ENCODE measurements at places on chromosomes 12 and 14.

DNA sequence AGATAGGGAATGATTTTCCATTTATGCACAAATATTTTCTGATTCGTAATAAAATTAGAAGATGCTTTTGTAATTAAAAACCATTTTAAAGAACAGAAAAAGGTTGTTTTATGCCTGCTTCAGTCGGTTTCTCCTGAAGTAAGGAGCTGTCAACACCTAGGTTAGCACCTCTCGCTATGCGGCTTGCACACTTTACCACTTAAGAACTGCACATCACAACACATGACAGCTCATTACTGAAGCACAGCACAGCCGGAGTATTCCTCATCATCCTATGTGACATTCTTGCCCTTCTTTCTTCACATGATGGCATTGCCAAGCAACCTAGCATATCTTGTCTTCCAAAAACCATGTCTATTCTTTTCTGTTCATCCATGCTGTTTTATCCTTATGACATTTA lies 5.4 kb upstream of the WIF1 start:
- DNase-seq = no peak

- no peak for DNase-seq
Observed at GRCh38 chr12:27107986-27108385, 25.6 kb upstream of the C12orf71 start.

DNA sequence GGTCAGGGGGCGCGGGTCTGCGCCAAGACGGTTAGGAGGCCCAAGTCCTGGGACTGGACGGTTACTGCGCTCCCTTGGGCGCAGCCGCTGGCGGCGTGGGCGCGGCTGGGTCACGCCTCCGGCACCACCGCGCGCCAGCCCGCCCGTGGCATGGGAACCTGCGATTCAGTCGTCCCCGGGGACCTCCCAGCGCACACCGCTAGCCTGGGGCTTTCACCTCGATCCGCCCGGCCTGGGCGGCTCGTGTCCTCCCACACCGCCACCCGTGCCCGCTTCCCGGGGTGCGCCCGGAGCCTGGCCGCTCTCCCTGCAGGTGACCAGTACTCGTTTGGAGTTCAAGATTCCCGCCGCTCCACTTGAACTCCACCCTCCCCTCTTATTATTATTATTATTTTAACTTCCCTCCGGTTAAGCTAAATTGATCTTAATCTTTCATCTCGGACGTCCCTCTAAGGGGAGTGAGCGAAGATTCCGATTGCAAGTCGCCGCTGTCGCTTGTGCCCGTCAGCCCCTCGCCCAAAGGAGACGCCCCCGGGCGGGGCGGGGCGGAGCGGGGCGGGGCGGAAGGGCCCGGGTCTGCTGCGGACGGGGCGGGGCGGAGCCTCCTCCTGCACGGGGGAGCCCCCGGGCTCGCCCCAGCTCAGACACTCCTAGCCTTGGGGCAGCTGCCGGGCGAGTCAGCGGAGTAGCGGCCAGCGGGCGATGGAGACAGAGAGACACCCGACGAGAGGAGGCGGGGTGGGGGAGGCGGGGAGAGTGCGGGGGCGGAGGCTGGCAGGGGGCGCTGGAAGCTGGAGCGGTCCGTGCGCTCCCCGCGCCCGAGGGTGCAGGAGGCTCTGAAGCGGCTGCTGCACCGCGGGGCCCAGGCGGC lies at the start of gene KCNMB4:
Gene KCNMB4 (plus strand): TSS at position 643 of the 871 bp plus-strand sequence. CDS start 445 bp downstream, outside the sequence.
- DNase-seq = peak; percentile 82

- no peak for DNase-seq
Observed at GRCh38 chr12:47785887-47786661, 13.0 kb downstream of the SLC48A1 start.

GRCh38 chr14:39015360-39015961 lies 87.6 kb downstream of the SEC23A start:
- no peak for DNase-seq

DNA sequence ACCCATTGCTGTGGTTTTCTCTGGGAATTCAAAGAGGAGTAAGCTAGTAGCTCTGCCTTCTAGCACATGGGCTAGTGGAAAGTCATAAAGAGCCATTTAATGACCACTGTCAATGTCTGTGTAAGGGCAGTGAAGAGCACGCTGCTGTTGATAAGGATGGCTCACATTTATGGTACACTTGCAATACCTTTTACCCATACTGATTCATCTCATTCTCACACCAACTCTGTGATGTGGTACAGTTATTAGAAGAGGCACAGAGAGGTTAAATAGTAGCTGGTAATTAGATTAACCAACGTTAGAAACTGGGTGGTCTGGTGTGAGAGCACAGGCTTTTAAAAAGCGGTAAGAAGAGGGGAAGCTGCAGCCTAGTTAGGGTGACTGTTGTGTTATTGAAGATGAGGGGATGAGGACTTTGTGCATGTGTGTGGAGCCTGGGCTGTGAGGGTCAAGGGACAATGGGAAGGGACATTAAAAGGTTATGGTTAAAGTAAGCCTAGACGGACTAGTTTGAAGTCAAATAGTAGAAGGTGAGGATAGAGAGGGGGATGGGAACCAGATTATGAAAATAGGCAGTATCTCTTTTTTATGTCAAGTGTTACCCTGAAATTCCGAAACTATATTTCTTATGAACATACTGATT lies 25.2 kb downstream of the RASSF3 start:
- no peak for DNase-seq

DNA sequence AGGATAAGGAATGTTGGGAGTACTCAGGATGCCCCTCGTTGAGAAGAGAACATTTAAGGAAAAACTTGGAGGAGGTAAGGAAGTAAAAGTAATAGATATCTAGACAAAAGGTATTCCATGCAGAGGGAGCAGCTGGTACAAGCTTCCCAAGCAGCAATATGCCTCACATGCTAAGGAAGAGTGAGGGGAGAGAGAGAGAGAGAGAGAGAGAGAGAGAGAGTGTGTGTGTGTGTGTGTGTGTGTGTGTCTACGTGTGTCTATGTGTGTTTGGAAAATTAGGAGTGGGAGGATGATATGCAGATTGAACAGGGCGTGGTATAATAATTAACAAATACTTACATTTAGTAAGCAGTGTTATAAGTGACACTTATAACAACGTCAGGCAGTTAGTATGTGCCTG lies 9.2 kb upstream of the PARP11 start:
- no peak for DNase-seq

DNA sequence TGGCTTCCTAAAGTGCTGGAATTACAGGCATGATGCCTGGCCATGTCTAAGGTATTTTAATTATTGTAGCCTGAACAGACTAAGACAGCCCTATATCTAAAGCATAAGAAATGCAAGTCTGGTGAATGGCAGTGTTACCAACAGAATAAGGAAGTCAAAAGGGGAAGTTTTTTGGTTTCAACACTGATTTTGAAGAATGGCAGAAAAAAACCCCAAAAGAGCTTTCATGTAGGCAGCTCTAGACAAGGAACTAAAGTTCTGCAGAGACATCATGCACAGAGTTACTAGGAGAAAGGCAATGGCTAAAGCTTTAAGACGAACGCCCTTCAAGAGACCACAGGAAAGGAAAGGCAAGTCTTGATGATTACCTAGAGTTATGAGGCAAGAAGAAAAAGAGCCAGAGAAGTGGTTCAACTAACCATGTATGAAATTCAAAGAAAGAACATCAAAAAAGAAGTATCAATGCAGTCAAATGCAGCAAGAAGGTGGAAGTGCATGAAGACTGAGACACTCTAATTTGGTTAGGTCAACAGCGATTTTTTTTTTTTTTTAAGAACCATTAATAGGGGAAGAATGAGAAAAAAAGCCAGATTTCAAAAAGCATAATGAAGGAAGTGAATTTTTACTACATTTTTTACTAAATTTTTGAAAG lies 50.8 kb downstream of the RPS6KA5 start:
- no peak for DNase-seq

- DNase-seq = no peak
Observed at GRCh38 chr12:2453076-2453760, 341.6 kb upstream of the FKBP4 start.

GRCh38 chr12:12387501-12387900 lies 30.6 kb downstream of the BORCS5 start:
- no peak for DNase-seq

DNA sequence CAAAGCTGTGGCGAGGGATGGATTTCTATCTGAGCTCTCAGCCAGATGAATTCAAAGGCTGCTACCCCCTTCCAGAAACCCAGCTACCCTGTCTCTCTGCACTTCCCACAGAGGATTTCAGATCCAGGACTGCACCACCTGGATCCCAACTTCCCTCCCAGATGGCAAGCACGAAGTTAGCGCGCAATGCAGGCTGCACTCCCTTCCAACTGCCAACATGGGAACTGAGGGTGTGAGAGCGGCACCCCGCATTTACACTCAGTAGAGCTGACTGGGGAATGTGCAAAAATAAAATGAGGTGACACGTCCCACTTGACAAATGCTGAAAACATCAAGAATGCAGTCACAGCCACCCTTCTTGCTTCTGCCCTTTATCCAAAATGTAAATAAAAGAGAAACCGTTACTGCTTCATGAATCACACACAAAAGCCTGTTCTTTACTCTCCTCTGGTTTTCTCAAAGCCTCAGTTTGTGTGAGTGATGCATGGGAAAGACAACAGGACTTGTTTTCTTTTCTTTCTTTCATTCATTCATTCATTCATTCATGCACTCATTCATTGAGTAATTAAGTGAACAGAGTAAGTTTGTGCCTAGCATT lies 85.7 kb downstream of the ITPK1 start:
- DNase-seq = no peak

- no peak for DNase-seq
Observed at GRCh38 chr12:92961949-92962348, 32.9 kb upstream of the EEA1 start.

DNA sequence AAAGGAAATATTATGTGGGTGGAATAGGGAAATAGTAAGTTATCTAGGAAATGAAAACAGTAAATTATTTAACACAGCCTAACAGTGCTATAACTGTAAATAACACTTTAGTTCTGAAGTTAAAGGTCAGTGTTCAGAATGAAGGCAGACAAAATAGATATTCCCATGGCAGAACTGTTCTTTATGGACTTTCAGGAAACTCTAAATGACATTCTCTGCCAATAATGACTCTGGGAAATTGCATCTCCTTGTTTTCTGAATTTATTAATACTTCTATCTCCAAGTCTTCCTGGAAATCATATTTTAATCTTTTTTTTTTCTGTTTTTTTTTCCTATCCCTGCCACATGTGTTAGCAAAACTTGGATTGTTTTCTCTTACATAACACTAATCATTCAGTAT lies 101.4 kb downstream of the PDE3A start:
- no peak for DNase-seq

DNA sequence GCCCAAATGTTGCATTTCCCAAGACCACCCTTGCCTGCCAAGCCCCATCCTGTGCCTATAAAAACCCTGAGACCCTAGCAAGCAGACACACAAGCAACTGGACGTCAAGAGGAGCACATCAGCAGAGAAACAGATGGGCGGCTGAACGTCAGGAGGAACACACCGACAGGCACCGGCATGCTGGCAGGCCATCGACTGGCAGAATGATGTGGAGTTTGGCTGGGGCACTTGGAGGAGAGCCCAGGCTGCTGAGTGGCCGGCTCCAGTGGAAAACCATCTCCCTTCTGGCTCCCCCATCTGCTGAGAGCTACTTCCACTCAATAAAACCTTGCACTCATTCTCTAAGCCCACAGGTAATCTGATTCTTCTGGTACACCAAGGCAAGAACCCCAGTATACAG lies 130.1 kb downstream of the SLC41A2 start:
- no peak for DNase-seq

DNA sequence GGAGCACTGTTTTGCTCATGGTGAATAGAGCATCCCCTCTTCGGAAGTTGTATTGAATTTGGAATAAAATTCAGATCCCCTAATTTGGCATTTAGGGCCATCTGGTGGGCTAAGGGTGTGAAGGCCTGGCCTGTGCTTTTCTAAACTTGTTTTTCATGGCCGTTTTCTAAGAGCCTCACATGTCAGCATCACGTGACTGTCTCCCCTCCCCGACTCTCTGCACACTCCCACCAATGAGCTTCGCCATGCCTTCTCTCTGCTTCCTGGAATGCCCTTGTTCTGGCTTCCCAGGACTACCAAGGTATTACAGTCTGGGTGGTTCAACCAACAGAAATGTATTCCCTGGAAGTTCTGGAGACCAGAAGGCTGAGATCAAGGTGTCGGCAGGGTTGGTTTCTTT lies 85.3 kb downstream of the PRIMA1 start:
- no peak for DNase-seq

DNA sequence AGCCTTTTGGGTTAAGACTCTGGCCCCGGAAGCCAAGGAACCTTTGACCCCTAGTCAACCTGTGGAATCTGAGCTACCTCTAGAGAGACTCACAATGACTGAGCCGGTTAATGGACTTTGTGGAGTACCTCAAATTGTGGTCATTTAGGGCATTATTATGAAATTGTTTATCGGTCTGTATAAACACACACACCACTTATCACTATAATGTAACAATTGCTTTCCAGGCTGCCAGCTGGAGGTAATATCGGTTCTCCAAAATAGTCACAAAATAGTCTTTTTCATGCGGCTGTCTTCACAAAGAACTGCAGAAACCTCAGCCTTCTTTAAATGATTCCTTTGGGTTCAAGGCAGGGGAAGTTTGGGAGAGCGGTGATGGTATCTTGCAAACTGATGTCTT lies 144.2 kb downstream of the DACT1 start:
- DNase-seq = no peak

GRCh38 chr14:28671425-28671824 lies 95.2 kb upstream of the FOXG1 start:
- DNase-seq = no peak

GRCh38 chr12:131571827-131572226 lies 139.1 kb upstream of the SFSWAP start:
- no peak for DNase-seq

DNA sequence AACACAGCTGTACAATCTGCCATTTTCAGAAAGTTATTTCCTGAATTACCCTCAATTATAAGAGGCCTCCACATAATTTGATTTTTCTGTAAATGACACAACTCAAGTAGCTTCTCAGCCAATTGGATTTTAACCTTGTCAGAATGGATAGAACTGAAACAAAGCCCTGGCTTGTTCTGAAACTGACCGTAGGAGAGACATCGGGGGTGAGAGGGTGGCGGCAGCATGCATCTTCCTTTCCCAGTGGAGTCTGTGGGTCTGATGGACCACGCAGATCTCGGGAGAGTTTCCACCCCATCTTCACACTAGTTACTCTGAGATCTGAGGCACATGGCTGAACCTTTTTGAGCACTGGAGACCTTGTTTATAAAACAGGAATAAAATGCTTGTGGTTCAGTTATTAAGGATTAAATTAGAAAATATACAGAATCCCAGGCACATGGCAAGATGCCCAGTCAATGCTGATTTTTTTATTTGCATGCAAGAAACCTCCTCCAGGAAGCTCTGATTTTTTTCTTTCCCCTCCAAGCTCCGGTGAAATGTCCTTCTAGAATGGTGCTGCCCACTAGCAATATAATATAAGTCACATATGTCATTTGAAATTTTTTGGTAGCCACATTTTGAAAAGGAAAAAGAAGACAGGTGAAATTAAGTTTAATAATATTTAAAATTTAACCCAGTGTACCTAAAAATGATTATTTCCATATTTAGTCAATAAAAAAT lies 153.9 kb downstream of the CHST11 start:
- DNase-seq = no peak

- DNase-seq = no peak
Observed at GRCh38 chr12:130083734-130084133, 78.5 kb upstream of the FZD10 start.

GRCh38 chr12:127657036-127657435 lies 609.9 kb upstream of the TMEM132C start:
- no peak for DNase-seq

- no peak for DNase-seq
Observed at GRCh38 chr12:29971446-29971845, 187.7 kb upstream of the TMTC1 start.

- no peak for DNase-seq
Observed at GRCh38 chr12:6759741-6760140, 6.4 kb upstream of the PTMS start.
